Gastrocnemius medialis (tissue), 4 donors: ENCODE measurements at places on chromosomes 12 and 14. TPM values are rescaled to one million over a fixed set of nuclear protein-coding genes. Genes with fewer than 3 reads are reported as not detected.

DNA sequence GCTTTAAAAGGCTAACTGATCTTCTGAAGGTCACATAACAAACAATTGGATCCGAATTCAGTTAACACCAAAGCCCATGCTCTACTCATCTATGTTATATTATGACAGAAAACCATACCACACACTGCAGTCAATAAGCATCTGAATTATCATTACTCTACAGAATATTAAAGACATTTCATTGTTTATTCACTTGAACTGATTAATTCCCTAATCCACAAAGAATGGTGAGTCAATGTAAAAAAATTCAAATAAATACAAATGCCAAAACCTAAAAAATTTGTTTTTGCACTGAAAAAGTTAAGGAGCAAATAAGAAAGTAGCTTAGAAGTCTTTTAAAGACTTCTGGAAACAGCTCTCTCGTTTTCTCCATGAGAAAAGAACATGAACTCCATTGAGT lies 13.7 kb downstream of the NID2 start:
- peaks cover 14% of the 10 kb centered on the region for H3K4me1 ChIP-seq
- H3K36me3 ChIP-seq = no peaks in the 10 kb centered on the region
- no peaks in the 10 kb centered on the region for H3K27me3 ChIP-seq

GRCh38 chr12:97520106-97520505 lies 57.5 kb downstream of the RMST start:
- H3K36me3 ChIP-seq = no peaks in the 10 kb centered on the region
- H3K27ac ChIP-seq = no peak overlapping the region
- no peaks in the 10 kb centered on the region for H3K4me1 ChIP-seq
- no peaks in the 10 kb centered on the region for H3K27me3 ChIP-seq
- H3K4me3 ChIP-seq = no peak overlapping the region
- no peak for DNase-seq

DNA sequence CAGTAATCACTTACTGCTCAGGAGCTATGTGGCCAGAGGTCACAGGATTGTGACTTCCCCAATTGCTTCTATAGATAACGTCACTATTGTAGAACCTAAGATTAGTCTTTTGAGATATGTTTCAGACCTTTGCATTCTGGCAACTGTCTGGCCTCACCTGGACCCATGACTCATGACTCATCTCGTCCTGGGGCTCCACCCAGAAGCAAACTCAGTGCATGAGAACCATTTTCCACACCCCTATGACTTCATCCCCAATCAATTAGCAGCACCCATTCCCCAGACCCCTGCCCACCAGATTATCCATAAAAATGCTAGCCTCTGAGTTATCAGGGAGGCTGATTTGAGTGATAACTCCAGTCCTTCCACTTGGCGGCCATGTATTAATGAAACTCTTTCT lies 186.9 kb downstream of the EMP1 start:
- no peaks in the 10 kb centered on the region for H3K4me1 ChIP-seq
- H3K27me3 ChIP-seq = no peaks in the 10 kb centered on the region
- no peak overlapping the region for H3K27ac ChIP-seq
- H3K36me3 ChIP-seq = no peaks in the 10 kb centered on the region
- DNase-seq = no peak

CEBPE gene
- total RNA-seq = not detected

IFI27 gene
- total RNA-seq = 179 TPM
